ENCODE measurements at places on chromosomes 5 and 9.

DNA sequence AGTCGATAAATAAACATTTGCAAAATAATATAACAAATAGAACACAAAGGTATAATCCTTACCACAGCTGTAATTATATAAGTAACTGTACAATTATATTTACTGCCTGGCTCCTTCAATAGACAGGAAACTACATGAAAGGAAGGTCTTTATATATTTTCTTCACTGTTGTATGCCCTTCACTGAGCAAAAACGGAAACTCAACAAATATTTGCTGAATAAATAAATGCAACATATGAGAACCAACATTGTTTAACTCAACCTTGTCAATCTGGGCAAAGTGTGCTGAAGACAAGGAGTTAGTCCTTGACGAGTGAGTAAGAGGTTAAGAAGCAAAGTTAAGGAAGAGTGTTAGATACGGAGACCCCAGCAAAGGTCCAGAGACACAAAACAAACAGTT lies 22.6 kb downstream of the PSMD5 start:
- DNase-seq = no peak

DNA sequence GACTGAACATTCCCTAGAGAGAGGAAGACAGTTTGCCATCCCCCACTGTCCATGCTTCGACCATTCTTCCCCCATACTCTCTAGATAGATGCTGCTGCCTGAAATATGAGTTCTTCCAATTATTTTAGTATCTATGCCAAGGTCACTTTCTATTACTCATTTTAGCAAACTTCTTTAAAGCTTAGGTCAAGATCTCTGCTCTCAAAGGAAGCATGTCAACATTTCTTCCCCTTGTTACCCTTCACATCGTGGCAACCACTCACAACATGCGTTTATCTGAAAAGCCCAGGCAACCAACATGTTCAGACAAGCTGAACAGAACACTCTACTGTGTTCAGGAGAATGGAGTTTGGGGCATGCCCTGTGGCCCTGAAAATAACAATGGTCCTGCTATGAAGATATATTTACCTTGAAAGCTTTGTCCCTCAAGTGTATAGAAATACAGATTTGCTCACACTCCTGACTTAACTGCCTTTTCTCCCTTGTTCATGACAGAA lies 138.4 kb upstream of the KIF2A start:
- DNase-seq = no peak

GRCh38 chr5:122499585-122499984 lies 187.5 kb downstream of the SNCAIP start:
- peak; percentile 92 for DNase-seq

- DNase-seq = peak; percentile 63
Observed at GRCh38 chr5:179805529-179806249, 977 bp downstream of the MGAT4B start.

DNA sequence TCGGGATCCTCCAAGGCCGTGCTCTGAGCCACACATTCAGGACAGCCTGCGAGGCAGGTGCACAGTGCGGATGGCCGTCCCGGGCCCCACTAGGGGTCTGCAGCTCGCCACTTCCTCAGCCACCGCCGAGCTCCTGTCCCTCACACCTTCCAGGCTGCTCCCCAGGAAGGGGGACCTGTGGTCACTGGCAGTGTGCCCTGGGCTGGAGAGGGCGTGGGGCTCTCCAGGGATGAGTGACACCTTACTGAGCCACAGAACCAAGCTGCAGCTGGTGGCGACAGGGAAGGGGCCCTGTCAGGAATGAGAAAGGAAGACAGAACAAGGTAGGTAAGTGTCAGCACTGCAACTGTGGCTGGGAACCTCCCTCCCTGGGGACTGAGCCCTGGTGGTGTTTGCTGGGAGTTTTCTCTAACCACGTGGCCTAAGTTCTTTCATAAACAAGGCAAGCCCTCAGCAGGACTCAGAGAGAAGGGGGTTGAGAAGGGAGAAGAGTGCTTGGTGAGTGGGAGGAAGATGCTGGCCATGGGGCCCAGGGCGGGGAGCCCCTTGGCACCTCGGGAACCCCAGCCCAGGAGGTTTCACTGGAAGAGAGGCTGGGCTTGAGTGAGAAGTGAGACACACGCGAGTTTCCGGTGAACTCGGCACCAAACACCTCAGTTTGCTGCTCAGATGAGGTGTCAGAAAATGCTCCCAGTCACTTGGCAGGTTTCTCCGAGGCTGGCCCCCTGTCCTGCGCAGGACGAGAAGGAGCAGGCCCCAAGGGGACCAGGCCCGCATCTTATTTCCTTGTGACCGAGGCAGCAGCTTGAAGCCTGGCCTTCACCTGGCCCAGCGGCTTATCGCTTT lies 5.2 kb downstream of the IL13 start:
- DNase-seq = no peak

- DNase-seq = peak; percentile 29
Observed at GRCh38 chr5:112923148-112923917, 1.3 kb upstream of the REEP5 start.

DNA sequence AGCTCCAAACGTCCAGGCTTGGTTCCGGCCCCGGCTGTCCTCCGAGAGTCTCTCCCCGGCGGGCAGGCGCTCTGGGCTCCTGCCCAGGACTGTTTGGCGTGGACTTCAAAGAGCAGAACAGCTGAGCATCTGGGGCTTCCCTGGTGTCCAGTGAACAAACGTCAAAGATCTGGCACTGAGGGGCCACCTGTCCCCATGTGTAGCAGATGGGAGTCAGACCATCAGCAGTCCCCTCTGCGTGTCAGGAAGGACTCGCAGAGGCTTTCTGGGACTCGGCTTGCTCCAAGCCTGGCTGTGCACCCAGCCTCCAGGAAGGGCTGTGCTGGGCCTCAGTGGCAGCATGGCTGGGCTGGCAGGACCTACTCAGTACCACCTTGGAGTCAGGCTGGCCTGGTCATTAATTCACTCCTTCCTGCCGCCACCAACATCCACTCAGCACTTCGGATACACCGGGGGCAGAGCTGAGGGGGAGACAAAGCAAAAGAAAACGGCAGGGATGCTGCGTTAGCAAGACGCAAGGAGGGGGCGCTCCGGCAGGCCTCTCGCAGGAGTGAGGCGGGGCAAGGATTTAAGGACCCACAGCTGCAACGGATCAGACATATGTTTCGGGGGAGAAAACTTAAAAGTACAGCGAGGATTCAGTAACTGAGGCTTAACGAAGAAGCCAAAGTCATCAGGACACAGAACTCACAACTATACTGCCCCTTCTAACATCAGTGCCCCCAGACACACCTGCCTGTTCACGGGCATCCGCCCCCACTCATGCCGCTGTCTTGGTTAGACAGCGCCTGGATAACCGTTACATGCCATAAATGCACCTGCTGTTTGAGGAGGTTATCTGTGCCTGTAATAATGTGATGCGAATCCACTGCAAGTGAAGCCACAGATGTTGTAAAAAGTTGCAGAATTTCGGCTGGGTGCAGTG lies 164.5 kb upstream of the PHYKPL start:
- DNase-seq = peak; percentile 89

DNA sequence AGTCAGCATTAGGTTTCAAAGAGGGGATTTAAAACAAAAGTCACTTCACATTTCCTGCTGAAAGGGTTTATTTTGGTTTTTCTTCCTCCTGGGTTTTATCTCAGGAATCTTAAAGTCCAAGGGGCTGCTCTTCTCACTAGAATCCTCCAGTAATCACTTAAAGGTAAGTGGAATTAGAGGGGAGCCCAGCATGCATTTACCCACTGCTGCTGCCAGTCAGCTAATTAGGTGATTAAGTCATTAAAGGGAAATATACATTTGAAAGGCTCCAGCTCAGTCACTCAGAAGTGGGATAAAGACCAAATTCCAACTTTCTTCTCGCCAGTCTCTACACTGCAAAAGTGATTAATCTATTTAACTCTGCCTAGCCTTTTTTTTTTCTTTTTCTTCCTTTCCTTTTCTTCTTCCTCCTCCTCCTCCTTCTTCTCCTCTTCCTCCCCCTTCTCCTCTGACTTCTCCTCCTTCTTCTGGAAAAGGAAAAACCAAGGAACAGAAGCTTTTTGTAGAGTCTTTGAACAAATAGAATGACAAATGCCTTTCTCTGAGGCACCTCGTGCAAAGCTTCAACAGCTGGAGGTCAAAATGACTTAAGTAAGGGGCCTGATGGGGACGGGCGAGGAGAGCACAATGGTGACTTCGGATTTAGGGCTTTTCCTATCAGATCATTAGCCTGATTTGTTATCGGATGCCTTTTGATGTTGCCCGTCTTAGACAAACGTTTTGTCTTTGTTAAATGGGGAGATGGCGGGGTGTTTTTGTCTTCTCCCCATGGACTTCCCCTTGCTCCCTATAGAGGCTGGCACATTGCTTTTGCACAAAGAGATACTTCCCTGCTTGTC lies 617.6 kb downstream of the IRX1 start:
- no peak for DNase-seq

DNA sequence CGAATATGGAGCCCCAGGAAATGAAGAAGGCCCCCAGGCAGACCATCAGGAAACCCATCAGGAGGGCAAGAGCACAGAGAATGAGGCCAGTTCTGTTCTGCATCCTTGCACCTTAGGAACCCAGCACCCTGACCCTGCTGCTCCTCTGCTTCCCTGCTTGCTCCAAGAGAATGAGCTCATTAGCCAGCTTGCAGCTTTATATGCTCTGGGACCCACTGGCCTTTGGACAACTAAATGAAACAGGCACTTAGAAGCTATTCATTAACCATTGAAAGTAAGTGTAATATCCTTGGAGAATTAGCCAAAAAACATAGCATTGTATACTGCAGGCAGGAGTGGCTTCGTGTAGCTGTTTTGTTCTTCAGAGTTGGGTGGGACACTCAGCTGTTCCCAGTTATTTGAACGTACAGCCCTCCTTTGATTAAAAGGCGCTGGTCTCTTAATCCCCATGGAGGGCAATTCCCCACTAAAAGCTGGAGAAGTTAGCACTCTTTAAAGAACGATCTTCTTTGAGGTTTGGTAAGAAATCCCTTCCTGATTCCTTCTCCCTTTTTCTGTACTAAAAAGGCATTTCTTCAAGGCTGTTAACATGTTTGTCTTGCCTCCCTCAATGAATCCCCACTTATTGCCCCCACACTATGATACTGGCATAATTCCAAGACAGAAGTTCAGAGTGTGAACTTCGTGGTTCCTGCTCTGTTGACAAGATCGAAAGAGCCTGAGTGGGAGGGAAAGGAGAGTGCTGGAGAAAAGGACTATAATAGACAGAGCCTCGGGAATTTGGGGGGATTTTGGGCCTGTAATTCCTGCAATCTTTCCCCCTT lies at the start of gene TMEM252:
Gene TMEM252, minus strand, starts transcription at position 172 of the 824 bp plus-strand sequence. Its CDS starts 69 bp downstream, at position 103.
- no peak for DNase-seq

- peak; percentile 97 for DNase-seq
Observed at GRCh38 chr9:85741875-85742596, at the start of gene AGTPBP1. Gene AGTPBP1 (minus strand): TSS chr9:85741954. CDS start chr9:85712533, 29,421 bp downstream.

DNA sequence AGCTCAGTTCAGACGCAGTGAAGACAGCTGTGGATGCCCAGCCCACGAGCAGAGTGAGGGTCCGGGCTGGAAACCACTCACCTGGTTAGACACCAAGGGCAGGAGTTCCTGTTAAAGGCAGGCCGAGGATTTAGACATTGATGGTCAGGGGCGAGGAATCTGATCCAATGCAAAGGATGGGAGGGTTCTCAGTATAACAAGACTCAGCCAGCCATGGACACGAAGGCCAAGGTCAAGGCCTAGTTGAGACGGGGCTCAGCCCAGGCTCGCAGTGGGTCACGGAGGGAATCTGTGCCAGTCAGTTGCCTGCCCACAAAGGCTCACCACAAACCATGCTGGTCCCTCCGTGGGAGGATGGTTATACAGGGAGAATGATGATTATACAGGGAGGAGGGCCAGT lies 63.3 kb upstream of the FCN1 start:
- no peak for DNase-seq

DNA sequence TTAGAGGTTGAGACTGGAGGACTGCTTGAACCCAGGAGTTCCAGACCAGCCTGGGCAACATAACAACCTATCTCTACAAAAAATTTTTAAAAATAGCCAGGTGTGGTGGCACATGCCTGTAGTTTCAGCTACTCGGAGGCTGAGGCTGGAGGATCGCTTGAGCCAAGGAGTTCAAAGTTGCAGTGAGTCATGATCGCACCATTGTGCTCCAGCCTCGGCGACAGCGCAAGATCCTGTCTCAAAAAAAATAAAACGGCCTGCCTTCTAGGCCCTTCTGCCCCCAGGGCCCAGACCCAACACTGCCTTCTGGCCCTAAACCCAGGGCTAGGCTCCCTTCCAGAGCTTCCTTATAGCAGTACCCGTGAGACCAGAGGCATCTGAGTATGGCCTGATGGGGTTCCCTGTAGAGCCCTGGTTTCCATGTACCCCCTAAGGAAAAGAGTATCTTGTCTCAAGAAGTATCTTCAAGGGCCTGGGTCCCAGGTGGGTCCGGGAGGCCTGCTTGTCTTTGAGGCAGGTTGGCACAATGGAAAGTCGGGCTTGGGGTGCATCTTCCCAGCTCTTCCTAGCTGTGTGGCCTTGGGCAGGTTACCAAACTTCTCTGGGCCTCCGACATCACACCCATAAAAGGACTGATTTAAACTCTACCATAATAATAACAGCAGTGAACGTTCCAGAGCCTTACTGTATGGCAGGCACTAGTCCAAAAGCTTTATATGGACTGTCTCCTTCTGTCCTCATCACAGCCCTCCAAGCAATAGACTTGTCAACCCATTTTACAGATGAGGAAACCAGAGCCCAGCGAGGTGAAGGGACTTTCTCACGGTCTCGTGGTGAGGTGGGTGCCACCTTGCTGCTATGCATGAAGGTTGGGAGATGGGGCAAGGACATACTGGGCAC lies 9.6 kb downstream of the LRRC8A start:
- no peak for DNase-seq

- no peak for DNase-seq
Observed at GRCh38 chr9:91223000-91223399, 138.7 kb downstream of the AUH start.

DNA sequence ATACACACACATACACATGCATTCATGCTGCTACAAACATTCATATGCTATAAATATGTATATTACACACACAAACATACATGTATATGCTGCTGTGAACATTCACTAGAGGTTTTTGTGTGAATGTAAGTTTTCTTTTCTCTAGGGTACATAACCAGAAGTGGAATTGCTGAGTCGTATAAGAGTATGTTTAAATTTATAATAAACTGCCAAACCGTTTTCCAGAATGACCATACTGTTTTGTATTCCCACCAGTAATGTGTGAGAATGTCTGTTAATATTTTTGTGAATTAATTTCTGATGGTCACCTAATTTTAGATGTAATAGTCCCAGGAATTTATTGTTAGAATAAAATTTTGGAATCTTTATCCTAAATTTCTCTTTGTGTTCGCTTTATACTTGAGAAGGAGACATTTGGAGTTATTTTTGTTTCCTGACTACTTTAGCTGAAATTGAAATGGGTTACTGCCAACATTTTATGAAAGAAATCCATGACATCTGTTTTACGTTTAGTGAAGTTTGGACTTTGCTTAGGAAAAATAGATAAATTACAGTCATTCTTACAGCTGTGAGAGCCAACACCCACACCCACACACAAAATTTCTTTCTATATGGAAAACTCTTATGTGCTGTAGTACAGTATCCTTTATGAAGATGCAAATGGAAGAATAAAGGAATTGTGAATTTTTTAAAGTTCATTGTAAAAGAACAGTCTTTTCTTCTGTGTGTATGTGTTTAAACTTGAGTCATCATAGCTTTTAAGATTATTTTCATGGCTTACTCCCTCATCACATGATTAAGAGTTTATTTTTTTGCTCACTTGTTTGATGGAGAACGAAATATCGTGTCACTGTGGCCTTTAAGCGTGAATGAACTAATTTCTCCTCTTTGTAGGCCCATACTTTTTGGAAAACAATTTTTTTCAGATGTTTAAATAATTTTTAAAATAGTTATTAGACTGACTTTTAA lies 24.3 kb downstream of the CENPP start:
- DNase-seq = peak; percentile 98

GRCh38 chr9:98488571-98489312 lies 220.0 kb downstream of the GABBR2 start:
- DNase-seq = no peak

- peak; percentile 83 for DNase-seq
Observed at GRCh38 chr9:97176206-97176605, 131.3 kb upstream of the CCDC180 start.

All from muscle of leg (tissue), 16 donors.